ENCODE measurements at places on chromosomes 2 and 18.

- DNase-seq = no peak
Observed at GRCh38 chr18:74532511-74533025, 1.7 kb upstream of the CNDP1 start.

DNA sequence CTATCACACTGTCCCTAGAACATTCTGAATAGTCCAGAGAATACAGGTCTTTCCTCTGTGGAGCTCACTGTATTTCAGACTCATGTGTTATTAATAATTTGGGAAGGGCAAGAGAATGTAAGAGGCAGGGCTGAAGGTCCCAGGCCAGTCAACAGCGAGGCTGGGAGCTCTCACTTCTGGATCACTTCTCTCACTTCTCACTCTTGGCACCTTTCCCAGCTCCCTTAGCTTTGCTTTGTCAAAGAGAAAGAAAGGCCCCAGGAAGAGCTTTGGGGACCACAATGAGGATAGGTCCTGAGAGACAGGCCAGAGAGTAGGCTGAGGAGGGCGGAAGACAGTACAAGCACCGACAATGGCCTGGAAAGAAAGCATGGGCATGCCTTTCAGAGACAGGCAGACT, 11.2 kb downstream of the EFR3B start:
- DNase-seq = no peak

- no peak for DNase-seq
Observed at GRCh38 chr2:234427081-234428061, 69.5 kb downstream of the ARL4C start.

- DNase-seq = no peak
Observed at GRCh38 chr2:208990716-208991115, 433.1 kb upstream of the MAP2 start.

- DNase-seq = no peak
Observed at GRCh38 chr2:95071856-95072255, 46.3 kb downstream of the MAL start.

- peak; percentile 31 for DNase-seq
Observed at GRCh38 chr2:46847185-46847710, 68.4 kb downstream of the MCFD2 start.

GRCh38 chr2:173196080-173196479, 120.4 kb downstream of the MAP3K20 start:
- no peak for DNase-seq
